ENCODE measurements at places on chromosomes 5 and 9.
A peak's percentile ranks its signal among the peaks of the same experiment; 100 is the strongest.

DNA sequence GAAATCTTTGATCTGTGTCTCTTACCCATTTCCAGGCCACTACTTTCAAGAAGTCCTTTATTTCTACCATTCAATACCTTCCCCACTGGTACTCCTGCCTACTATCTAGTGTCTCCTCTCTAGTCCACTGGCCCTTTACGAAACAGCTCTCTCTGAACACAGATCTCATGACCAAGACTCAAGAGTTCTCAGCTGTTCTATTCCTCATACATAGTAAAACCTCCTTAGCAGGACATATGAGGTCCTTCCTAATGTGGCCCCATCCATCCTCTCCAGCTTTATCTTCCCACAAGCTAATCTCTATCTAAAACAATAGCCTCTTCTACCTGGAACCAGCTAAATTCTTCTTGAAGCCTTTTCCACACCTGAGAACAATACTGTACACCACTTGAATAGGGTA, 2.6 kb downstream of the TEX10 start:
- no peak for DNase-seq

DNA sequence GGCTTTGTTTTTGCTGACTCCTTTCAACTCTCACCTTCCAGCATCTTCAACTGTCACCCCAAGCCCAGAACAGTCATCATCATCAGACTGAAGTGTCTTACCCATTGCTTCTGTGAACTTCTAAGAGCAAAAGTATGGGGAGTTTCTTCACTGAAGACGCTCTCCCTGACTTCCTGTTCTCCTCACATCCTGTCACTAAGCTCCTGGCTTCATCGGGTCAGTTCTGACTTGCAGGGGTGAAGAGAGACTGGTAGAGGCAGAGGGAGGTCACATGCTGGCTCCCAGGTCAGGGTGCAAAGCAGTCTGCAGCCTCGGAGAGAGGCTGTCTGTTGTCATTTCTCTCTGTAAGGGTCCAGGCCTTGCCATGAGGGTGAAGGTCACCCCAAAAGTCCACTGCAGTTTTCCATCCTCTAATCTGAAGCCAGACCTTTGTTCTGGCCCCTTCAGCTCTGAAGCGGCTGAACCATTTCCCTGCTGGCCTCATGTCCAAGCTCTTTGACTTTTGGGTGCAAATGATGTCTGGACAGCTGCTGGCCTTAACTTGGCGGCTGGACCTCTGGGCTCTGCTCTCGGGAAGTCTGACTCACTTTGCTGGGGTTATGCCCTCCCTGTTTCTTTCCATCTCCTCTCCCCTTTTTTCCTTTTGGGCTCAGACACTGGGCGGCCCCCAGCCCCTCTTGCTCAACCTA, 305.0 kb downstream of the RAB3C start:
- DNase-seq, result no peak

GRCh38 chr5:124604419-124604818, 142.0 kb downstream of the ZNF608 start:
- peak; percentile 9 for DNase-seq

- no peak for DNase-seq
Measured at GRCh38 chr9:127005770-127006314, 91.3 kb downstream of the RALGPS1 start.

DNA sequence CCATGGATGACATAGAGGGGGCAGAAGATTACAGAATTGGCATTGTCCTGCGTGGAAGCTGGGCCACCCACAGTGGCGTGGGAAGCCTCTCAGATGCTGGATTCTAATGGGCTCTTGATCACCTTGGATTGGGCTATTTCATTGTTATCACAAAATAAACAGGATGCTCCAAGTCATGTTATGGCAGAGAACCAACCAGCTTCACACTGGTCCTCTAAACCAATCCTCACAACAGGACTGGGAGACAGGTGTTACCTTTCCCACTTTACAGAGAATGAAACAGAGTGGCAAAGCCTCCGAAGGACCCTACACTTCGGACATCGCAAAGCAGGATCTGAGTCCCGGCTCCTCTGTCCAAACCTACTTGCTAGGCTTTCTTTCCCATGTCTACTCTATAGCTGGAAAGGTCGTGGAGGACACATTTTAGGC, 455 bp upstream of the SMIM3 start:
- no peak for DNase-seq

DNA sequence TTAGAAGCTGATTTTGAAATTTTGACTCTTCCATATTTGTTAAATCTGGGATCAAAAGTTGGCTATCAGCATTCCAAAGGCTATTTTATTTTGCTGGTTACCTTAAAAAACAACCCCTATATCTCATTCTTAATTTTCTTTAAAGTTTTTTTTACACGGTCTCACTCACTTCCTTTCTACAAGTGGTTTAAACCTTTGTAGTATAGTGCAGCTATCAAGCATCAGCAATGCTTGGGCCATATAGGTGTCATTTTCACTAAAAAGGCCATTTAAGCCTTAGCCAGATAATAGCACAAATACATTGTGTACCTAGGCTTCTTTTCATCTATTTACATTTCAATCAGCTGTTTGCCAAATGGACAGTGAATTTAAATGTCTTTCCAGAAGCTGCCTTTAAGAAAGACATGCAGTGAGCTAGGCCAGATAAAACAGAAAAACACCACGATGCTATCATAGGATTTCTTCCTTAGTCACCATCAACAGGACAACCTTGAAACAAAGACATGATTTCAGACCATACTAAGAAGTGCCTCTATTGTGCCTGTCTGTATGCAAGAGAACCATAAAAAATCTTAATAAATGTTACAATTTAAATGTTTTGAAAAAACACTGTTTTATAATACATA, 104.2 kb downstream of the RAPGEF6 start:
- peak; percentile 68 for DNase-seq

DNA sequence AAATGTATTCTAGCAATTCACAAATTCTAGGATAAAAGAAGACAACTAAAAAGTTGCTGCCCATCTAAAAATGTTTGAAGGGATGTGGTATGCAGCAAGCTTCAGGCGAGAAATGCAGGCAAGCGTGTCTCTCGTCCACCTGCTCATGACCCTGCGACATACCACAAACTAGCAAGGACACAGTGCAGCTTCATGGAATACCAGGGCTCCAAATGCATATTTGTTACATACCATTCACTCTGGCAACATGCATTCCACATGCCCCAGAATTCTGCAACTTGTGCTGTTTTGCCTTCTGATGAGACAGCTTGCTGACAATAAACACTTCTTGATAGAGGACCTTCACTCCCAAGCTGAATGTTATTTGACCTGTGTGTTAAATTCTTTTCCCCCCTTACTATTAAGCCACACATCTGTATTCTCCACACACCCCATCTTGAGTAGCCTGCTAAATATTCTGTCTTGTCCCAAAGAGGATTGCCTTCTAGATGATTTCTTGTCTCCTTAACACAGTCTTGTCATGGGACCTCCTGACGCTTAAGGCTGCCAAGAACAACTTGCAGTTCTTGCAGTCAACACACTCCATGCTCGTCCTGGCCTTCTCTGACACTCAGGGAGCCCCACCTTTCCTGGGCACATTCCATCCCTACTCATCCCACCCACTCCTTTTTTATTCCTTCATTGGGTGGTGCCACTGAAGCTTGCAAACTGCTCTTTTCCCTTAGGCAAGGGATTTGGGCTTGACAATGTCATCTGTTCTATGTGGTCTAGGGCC, 340.5 kb downstream of the PIK3R1 start:
- no peak for DNase-seq

- no peak for DNase-seq
Measured at GRCh38 chr9:132994410-132995120, 16.1 kb downstream of the GFI1B start.

DNA sequence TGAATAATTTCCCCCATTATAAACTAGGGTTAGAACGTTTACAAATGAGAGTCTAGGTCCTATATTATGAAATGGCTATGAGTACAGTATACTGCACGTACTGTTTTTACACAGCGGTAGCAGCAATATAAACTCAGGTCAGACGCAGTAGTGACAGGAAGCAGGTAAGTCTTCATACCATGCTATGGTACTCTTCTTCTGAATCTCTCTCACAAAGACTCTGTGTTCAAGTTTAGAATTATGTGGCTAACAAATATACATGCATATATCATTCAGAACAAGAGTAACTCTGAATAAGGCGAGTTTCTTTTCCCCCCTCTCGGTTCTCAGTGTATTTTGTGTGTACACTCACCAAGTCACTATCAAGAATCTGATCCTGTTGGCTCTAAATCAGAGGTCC, 114.9 kb upstream of the KLF9 start:
- no peak for DNase-seq

GRCh38 chr5:154868702-154869101, 10.3 kb downstream of the CNOT8 start:
- DNase-seq, result no peak

GRCh38 chr9:129071526-129072126, 9.3 kb upstream of the DOLPP1 start:
- no peak for DNase-seq

- DNase-seq, result no peak
Measured at GRCh38 chr5:1280177-1281037, 14.5 kb downstream of the TERT start.

GRCh38 chr9:105850852-105851500, 156.6 kb downstream of the TMEM38B start:
- DNase-seq, result no peak

DNA sequence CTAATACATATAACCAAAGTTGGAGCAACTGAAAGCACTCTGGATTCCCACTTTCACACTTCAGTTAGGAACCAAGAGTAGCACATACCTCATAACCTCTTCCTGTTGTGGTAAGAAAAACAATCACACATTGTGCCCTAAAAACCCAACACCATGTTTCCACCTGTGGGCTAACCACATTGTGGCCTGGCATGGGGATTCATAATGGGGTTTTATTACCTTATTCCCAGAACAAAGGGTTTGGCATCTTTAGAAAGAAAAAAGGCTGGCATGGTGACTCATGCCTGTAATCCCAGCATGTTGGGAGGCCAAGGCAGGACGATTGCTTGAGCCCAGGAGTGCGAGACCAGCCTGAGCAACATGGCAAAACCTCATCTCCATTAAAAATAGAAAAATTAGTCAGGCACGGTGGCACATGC, 60.6 kb downstream of the HSD17B3 start:
- DNase-seq, result no peak

DNA sequence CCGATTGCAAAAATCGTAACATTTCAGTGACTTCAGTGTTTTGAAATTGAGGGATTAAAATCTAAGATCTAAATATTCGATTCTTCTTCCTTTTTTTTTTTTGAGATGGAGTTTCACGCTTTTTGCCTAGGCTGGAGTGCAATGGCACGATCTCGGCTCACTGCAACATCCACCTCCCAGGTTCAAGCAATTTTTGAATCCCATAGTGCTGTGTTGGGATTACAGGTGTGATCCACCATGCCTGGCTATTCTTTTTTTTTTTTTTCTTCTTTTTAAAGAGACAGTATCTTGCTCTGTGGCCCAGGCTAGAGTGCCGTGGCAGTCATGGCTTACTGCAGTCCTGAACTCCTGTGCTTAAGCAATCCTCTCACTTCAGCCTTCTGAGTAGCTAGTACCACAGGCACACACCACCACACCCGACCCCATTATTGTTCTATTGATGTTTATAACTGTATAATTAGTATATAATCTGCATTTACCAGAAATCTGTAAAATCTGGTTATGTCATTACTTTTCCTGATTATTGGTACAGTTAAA, 42.7 kb downstream of the NSD1 start:
- no peak for DNase-seq

DNA sequence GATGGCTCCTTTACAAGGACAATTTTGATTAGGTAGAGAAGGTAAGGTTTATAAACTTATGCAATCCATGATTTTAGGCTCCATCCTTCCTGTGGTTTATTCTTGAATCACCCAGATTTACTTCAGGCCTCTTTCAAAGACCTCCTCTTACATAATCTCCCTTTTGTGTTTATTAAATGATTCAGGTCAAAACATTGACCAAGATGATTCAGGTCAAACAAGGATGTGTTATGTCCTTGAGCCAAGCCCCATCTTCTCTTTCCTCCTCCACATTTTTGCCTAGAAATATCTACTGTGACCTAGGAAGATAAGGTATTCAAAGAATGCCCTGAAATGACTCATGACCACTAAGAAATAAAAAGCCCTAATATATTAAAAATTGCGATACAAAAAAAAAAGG, 31.8 kb upstream of the TLR4 start:
- no peak for DNase-seq

DNA sequence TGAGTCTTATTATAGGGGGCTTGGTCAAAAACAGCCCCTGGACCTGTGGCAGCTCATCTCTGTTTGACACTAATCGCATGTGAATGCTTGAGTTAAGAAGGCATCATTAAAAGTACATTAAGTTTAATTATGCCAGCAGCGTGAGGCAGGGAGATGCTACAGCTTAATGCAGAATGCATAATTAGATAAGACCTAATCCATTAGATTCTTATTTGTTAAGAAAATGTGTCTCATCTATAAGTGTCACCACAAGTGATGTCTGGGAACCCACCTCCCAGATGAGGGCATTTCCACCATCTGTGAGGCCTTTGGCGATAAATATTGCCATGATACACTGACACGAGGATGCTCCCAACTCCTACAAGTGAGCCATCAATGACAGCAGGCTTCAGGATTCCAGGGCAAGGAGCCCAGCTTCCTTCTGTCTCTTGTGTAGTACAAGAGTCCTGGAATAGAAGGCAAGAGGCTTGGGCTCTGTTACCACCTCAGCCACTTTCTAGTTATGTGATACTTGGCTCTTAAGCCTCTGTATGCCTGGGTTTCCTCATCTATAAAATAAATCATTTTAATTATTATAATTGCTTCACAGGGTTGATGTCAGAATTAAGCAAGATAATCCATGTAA, 202.7 kb downstream of the FAM114A2 start:
- DNase-seq, result no peak

DNA sequence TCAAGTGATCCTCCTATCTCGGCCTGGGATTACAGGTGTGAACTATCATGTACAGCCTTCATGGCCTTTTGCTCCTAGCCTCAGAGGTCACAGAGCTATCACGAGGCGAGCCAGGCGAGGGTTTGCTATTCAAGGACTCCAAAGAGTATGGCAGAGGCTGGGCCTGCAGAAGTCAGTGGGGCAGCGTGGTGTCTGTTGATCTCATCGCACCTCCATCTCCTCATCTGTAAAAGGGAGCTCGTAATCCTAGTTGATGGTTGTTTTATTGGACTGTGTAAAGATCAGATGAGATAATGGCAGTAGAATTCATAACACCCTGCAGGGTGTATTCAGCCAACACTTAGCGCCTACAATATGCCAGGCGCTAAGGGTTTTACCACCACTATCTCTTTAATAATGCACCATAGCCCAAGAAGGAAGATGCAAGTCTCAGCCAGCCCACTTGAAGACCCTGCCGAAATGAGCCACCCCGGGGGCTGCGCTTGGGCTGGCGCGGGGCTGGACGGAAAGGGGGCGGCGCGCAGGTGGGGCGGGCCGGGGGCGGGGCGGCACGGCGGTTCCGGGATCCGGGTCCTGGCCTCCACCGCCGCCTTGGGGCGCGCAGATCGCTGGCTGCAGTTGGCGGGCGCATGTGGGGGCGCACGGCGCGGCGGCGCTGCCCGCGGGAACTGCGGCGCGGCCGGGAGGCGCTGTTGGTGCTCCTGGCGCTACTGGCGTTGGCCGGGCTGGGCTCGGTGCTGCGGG, at the start of gene GALNT12:
GALNT12 (plus strand) TSS at position 601 of the 744 bp plus-strand sequence; CDS start at position 630, 29 bp downstream.
- DNase-seq, result no peak

DNA sequence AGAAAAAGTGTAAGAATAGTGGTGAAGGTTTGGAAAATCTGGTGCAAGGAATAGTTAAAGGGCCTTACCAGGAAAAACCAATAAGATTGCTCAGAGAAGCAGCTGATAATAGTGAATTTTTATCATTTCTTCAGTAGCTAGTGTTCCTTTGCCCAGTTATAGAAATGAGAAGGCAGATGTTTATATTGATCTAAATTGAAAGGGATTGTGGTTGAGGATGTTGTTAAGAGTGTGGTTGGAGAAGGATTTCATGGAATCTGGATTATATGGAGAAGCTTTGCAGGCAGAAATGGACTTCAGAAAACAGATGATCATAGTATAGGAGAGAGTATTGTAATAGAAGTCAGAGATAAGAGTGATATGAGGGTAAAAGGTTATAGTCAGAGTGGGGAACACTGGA, 102.6 kb downstream of the XRCC4 start:
- DNase-seq, result no peak
